Left hindlimb (tissue), 1 donor: ENCODE measurements at places on chromosomes 4 and X.

DNA sequence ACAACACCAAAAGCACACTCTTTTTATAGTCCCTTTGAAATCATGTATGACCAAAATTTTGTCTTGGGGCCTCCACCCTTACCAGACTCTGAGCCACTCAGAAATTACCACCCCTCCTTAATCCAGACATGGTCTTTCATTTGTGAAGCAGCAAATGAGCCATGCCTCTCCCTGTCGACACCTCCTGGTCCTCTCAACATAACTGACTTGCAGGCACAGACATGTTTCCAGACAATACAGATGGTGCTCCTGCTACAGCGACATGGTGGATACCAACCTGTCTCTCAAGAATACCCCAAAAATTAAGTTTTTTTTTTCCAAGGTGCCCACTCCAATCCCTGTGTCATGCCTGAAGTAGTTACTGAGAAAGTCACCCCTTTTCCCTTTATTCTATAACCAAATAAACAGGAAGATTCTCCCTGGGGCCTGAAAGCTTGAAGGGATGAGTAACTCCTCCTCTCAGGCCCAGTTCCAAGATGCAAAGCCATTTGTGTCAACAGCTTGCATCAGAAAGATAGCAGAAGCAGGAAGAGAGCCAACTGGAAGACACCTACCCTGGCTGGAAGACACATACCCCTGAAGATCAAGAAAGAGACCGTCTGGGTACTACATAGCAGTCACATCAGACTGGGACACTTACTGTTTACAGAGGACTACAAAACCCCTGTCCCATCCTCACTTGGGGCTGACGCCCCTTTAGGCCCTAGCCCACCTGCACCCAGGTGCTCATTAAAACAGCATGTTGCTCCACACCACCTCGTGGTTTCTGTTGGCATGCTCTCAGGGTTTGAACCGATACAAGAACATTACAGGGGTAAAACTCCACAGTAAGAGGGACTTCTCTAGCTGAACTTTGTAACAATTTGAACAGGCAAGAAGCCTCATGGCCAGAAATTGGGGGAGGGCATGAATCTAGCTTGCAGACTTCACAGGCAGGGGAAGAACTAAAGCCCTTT is 5.5 kb upstream of the UGT2B17 start:
- no peak for DNase-seq

- no peak for DNase-seq
Observed at GRCh38 chr4:36316607-36317006, 35.2 kb downstream of the DTHD1 start.

- DNase-seq = no peak
Observed at GRCh38 chr4:100962698-100963097, 384.6 kb downstream of the PPP3CA start.

GRCh38 chr4:71270901-71271300 is 67.9 kb upstream of the SLC4A4 start:
- DNase-seq = no peak

GRCh38 chrX:31743004-31743403 is 671.2 kb upstream of the FTHL17 start:
- DNase-seq = no peak

GRCh38 chr4:11004818-11005217 is 320.2 kb upstream of the CLNK start:
- no peak for DNase-seq
